ENCODE measurements at places on chromosomes 2 and 18.

DNA sequence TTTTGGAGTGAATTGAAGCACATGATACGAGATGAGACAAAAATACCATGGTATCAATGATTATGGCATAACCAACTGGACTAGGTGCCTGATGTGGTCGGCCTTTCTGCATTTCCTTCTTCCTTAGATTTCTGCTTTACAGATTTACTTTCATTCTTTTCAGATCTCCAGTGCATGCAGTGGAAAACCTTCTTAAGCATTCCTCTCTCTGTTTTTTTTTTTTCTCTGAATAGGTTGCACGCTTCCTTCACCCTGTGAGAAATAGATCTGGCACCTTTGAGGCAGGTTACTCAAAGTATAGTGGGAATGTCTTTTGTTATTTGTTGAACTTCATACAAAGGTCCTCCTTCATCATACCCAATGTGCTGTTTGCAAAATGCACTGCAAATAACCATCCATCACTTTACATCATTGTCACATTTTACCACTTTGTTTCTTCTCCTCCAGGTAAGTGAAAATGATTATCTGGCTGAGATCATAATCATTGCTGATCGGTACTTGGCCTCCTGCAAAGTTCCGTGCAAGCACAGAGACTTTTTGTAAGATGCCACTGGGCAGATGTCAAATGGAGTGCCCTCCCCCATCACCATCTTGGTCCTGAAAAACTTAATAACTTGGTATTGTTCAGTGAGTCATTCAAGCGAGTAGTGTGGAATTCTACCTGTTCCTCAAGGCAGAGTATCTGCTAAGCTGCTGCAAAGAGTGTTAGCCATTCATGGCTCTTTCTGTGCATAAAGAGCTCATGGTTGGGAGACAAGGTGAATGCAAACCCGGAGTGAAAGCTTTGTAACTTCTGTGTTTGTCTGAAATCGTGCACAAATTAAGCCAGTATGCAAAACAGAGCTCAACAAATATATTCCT is 30.0 kb upstream of the KLHL14 start:
- no peak for DNase-seq

- DNase-seq = no peak
Measured at GRCh38 chr2:117785740-117786139, 28.8 kb upstream of the DDX18 start.

GRCh38 chr2:233651430-233651829 is 15.2 kb downstream of the UGT1A10 start:
- no peak for DNase-seq

DNA sequence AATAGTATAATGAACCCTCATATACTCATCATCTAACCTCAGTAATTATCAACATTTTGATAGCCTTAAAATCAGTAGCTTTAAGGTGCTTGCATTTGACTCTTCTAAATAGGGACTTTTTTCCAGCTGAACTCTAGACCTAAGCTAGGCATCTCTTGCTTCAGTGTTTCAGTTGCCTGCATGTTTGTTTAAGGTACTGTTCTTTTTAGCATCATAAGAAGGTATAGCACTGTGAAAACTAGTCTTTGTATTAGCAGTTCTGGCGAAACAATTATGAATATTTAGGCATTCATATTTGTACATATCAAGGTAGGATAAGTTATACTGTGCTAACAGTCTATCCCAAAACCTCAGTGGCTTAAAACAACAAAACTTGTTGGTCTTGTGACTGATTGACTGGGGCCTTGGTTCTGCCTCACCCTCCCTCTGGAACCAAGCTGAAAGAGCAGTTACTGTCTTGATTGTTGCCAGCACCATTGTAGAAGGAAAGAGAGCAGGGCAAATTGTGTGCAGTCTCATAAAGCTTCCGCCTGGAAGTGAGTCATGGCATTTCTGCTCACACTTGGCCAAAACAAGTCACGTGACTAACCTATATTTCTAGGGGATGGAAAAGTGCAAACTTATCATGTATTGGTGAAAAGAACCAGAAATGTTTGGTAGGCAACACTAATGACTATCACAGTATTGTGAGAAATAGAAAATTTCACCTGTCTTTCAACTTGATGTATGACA is 24.3 kb downstream of the GALNT1 start:
- no peak for DNase-seq

GRCh38 chr2:3398857-3399256 is 19.4 kb downstream of the TRAPPC12 start:
- DNase-seq = no peak

GRCh38 chr2:226771067-226771466 is 28.6 kb downstream of the IRS1 start:
- no peak for DNase-seq

- no peak for DNase-seq
Measured at GRCh38 chr2:218387369-218388194, 5.5 kb downstream of the SLC11A1 start.

DNA sequence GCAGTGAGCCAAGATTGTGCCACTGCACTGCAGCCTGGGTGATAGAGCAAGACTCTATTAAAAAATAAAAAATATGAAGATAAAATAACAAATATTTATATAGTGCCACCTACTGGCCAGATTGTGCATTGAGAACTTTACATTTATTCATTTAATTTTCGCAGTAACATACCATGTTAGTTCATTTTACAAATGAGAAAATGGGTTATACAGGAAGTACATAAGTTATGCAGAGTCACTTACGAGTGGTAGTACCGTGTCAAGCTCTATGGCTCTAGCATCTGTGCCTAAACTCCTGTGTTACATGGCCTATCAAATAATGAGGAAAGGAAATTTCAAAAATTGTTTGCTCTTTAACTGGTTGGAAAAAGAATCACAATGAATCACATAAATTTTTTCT is 27.9 kb downstream of the RIF1 start:
- DNase-seq = no peak

GRCh38 chr2:128469875-128470274 is 151.2 kb upstream of the HS6ST1 start:
- DNase-seq = no peak

DNA sequence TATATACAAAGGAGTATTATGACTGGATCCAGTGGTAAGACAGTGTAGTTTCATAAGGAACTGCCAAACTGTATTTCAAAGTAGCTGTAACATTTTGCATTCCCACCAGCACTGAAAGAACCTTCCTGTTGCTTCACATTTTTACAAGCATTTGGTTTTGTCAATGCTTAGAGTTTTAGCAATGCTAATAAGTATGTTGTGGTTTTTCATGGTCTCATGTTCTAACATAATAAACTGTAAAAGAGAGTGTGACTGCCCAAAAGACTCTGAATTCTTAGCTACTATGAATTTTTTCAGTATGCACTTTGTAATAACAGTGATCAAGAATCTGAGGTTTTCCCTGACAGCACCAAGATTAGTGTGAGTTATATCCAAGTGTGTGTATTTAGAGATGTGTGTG is 604.2 kb downstream of the XIRP2 start:
- DNase-seq = no peak

DNA sequence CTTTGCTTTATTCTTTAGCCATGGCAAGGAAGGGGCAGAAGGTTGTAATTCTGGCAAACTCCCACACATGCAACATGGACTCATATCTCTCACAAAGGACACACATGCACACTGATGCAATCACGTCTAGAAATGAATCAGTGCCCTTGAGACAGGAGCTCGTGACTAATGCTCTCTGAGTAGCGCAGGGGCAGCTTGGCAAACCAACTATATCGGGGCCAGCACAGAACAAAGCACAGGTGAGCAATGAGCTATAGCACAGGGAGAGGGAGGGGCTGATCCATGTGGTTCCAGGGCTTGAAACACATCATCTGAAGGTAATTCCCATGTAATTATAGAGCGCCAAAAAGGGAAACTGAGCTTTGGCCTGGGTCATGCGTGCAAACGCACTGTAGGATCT is 165.2 kb upstream of the KLF7 start:
- no peak for DNase-seq

GRCh38 chr2:118351796-118352195 is 263.5 kb downstream of the INSIG2 start:
- DNase-seq = no peak

GRCh38 chr2:67002618-67003371 is 394.3 kb upstream of the ETAA1 start:
- DNase-seq = no peak

GRCh38 chr18:62081248-62081647 is 105.6 kb downstream of the PIGN start:
- no peak for DNase-seq

DNA sequence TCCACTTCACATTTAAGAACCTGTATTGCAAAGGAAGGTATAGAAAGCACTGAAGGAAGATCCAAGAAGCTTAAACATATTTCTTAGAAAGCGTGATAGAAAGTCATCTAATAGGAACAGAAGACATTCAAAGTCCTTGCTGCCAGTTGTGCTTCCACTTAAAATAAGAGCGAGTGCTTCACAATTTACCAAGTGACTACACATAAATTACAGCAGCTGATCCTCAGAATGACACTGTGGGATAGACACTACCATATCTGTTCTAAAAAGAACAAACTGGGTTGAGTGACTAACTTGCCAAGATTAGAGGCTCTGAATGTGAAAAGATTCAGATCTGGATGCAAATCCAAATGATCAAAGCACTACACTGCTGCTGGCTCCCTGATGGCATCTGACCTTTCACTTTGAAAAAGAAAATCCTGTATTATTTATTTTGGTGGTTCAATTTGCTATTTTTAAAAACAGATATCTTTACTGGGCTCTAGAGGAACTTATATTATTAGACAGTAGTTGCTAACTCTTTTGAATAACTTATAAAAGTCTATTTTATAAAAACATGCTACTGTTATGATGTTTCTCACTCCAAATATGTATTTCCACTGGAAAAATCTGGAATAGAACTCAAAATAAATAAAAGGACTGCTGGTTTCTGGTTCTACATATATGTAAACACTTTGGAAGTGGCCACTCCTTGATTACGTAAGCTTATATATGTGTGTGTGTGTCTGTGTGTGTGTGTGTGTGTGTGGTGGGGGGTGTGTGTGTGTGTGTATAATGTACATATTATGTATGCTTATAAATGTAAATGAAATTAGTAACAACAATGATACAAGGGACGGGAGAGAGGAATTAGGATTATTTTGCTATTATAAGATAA is 57.4 kb downstream of the KIDINS220 start:
- DNase-seq = no peak

DNA sequence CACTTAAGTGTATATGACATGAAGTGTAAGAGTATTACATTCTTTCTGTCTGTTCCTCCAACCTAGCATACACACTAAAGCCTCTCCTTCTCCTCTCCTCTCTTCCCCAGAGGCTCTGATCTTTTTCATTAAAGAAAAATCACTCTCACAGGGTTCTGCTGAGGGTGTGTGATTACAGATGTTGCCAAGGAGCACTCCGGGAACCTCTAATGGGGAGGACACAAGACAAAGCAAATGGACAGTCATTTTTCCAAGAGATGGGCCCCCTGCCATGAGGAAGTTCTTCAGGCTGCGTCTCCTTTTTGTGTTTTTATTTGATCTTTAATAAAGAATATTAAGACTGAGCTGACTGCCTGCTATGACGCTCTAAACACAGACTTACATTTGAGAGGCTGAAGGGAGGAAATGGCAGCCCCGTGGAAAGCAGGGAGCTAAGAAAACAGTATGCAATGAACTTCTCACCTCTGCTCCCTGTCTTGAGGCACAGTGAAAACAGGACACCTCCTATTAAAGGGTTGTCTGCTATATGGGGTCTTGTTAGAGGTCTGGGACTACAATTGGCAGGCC is 578.1 kb downstream of the PIK3C3 start:
- DNase-seq = no peak

- peak; percentile 69 for DNase-seq
Measured at GRCh38 chr18:9333441-9334328, 888 bp upstream of the TWSG1 start.

DNA sequence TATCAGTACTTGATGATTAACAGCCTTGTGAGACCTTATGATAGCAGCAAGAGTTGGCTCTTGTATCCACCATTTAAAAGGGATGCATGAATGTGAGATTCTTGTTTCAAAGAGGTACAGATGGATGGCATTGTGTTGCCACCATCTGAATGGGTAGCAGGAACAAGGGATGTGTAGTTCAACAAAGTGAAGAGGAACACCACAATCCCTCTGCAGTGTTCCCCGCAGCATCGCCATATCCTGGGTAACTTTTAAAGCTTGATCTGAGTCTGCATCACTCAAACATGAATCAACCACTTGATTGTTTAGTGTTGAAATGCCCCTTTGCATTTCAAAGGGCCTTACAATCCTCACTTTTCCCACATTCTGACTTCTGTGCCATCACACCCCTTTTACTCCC is 106.7 kb downstream of the SS18 start:
- no peak for DNase-seq

DNA sequence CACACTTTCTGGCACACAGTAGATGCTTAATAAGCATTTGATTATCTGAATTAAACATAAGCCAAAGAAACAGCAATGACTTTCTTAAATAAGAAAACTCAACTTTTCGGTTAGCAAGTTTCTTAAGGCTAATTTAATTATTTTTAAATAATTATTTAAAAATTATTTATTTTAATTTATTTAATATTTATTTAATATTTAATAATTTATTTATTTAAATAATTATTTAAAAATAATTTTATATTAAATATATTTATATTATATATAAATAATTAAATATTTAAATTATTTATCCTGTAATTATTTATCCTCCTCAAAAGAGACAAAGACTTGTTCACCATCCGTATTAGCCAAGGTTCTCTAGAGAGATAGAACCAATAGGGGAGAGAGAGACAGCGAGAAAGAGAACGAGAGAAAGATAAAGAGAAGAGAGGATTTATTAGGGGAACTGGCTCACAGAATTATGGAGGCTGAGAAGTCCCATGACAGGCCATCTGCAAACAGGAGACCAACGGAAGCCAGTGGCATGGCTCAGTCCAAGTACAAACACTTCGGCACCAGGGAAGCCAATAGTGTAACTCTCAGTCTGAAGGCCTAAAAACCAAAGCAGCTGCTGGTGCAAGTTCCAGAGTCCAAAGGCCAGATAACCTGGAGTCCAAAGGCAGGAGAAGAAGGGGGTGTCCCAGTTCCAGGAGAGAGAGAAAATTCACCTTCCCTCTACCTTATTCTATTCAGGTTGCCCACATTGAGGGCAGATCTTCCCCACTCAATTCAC is 125.3 kb downstream of the METTL8 start:
- no peak for DNase-seq

DNA sequence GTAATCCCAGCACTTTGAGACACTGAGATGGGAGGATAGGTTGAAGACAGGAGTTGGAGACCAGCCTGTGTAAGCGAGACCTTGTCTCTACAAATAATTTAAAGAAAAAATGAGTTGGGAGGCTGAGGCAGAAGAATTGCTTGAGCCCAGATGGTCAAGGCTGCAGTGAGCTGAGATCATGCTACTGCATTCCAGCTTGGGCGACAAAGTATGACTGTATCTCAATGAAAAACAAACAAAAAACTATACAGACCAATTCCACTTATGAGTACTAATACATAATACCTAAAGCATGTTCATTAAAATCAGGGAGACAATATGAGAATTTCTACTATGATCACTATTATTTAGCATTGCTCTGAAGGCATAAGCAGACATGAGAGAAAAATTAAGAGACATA is 12.6 kb downstream of the RNF149 start:
- no peak for DNase-seq

- no peak for DNase-seq
Measured at GRCh38 chr2:189821953-189822748, 37.9 kb downstream of the PMS1 start.
